ENCODE measurements at places on chromosomes 4 and X. TPM values are rescaled to one million over a fixed set of nuclear protein-coding genes. Genes with fewer than 3 reads are reported as not detected.

The NIPAL1 gene
- 0.74 TPM for polyA plus RNA-seq

The RNF4 gene
- polyA plus RNA-seq: 89.8 TPM

DNA sequence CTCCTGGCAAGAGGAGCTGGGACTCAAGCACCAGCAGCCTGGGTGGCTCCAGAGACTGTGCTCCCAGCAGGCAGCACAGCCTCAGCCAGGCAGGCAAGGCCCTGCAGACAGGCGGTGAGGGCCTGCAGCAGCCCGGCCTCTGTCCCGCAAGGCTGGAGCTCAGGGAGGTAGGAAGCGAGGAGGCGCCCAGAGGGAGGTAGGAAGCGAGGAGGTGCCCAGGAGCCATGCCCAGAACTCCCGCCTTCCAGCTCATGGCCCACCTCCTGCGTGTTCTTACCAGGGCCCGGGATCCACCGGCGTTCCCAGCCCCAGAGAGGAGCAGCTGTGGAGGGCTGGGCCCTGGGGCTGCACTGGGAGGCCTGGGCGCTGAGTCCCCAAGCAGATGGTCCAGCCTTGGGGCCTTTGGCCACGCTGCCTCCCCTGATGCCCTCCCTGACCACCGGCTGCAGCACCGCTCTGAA lies 133.1 kb downstream of the HMX1 start:
- DNase-seq: no peak

DNA sequence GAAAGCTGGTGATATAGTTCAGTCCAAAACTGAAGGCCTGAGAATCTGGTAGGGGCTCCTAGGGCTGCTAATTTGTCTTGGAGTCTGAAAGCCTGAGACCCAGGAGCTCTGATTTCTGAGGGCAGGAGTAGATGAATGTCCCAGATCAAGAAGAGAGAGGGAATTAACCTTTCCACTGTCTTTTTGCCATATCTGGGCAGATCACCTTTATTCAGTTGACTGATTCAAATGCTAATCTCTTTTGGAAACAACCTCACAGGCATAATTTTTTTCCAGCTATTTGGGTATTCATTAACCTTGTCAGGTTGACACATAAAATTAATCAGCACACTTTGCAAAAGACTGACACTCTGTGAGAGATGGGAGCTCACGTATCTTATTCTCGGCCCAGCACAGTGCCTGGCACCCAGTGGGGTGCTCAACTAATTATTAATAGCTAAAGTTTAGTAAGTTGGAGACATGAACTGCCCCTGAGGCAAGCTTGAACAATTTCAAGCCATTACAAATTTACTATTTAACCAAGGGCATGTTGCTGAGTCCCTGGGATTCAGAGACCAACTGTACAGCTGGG lies 114.3 kb downstream of the CPEB2 start:
- no peak for DNase-seq

DNA sequence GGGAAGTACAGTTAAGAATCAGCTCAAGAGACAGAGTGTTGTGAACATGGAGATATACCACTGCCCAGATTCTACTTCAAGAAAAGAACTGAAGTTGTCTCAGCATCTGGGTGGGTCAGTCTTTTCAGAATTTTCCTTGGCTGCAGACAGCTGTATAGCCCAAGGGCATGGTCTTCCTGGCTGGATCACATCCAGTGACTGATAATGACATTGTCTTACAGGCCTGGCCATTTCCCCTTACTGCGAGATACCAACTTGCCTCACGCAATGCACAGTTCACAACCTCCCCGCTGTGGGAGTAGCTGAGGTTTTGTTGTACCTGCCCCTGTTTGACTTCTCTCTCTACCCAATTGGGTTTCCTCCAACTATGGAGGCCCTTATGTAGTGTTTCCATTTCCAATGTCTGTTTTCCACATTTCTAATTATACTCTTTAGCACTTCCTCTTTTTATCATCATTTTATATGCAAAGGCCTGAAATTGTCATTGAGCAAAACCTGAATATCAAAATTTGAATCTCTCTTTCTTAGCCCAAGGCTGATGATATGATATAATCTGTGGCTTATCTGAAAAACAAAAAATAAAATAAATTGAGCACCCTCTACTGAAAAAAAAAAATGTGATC lies 209.1 kb downstream of the NAF1 start:
- no peak for DNase-seq

The AFM gene
- not detected for polyA plus RNA-seq

The BCOR gene
- 2.5 TPM for polyA plus RNA-seq

DNA sequence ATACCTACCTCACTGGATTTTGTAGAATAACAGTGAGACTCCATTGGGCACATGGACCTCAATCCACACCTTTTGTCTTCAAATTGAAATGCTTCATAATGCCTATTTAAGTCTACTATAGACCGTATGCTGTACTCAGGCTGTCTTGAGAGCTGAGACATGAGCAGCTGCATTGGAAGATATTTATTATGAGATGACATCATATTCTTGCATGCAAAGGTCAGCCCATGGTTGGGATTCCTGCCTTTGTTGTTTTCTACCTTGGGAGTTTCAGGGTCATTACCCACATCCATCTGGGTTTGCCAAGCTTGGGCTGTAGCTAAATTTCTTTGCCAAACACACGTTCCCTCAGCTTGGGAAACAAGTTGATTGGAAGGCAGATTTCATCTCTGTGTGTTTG lies 33.2 kb upstream of the MAMLD1 start:
- no peak for DNase-seq

- no peak for DNase-seq
Measured at GRCh38 chr4:26217481-26217880, 103.3 kb upstream of the RBPJ start.

- no peak for DNase-seq
Measured at GRCh38 chrX:21373637-21374162, 518 bp upstream of the CNKSR2 start.

- DNase-seq: no peak
Measured at GRCh38 chrX:31353095-31353494, 281.3 kb upstream of the FTHL17 start.

DNA sequence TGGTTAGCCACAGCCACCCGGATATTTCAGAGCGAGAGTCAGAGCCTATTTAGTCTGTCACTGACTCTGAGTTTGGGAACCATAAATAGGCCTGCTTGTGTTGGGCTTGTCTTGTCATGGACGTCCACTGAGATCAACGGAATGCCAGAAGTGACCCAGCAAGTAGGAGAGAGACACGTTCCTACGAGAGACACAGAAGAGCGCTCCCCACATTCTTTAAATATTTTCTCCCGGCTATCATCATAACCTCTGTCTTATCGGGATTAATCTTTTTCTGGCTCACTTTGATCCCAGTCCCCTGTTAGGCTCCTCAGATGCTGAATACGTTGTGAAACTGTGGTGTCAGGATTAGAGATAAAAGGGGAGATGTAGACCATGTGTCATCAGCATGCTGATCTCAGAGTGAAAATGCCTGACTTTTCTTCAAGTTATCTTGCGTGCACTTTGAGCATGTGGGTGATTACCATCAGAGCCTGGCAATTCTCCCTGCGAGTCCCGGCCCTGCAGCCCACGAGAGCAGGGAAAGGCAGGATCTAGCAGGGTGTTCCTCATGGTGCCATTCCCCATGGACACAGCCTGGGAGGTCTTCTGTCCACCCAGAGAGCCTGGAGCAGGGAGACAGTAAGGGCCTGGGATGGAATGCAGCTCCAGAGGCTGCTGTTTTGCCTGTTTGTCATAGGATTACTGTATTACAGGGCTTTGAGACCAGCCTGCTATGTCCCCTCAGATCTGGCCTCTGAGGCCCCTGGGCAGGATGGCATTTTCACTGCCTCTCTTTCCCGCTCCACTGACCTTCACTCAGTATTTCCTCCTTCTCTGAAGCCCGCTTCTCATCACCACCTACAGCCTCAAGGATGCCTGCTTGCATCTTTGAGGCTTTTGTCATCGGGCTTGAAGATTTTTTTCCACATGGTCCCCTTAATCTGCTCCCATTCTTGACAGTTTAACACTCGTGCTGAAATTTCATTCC lies 2.8 kb upstream of the TENM3 start:
- DNase-seq: no peak

DNA sequence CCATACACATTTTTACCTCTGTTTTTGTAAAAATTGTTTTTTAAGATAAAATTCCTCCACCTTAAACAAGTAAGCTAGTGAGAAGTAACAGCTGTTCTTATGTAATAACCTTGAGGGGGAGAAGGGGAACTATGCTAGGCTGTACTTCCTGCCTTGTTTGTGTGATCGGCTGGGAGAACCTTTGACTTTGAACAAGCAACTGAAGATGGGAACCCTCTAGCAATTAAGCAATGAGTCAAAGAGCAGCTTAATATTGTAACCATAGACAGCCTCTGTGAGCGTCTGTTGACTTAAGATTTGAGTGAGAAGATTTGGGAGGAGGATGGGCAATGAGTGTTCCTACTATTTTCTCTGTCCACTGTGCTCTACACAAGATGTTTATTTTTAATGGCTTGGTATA lies 135.1 kb downstream of the SCLT1 start:
- DNase-seq: no peak

- DNase-seq: no peak
Measured at GRCh38 chrX:13440176-13440575, 120.3 kb upstream of the ATXN3L start.

The CPZ gene
- not detected for polyA plus RNA-seq

The CXXC4 gene
- not detected for polyA plus RNA-seq

The SPANXD gene
- polyA plus RNA-seq: not detected

GRCh38 chr4:64584981-64585557 lies 175.8 kb upstream of the TECRL start:
- no peak for DNase-seq

The CYSLTR1 gene
- polyA plus RNA-seq: 5.4 TPM

DNA sequence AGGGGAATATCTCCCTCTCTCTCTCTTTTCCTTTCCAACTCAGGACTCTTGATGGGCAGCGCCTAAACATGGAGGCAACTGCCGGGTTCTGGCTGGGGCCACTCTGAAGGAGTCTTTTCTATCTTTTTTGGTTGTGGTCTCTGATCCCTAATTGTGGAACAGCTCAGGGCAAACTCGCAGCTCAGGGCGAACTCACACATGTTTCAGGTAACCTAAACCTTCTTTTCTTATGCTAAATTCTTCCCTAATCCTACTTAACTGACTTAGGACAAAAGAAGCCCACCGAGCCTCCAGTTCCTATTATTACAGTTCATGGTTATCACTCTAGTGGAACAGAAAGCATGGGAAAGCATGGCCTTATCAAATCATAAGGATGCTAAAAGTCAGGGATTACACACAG lies 21.3 kb downstream of the ETDA start:
- no peak for DNase-seq

The PAGE2B gene
- not detected for polyA plus RNA-seq

- DNase-seq: no peak
Measured at GRCh38 chrX:41591906-41592305, 96.9 kb upstream of the GPR34 start.

The PPP4R3C gene
- polyA plus RNA-seq: not detected

The SSX2B gene
- polyA plus RNA-seq: not detected

GRCh38 chr4:101600287-101600686 lies 190.2 kb upstream of the BANK1 start:
- DNase-seq: no peak

GRCh38 chr4:38365748-38366310 lies 298.2 kb upstream of the KLF3 start:
- DNase-seq: no peak

DNA sequence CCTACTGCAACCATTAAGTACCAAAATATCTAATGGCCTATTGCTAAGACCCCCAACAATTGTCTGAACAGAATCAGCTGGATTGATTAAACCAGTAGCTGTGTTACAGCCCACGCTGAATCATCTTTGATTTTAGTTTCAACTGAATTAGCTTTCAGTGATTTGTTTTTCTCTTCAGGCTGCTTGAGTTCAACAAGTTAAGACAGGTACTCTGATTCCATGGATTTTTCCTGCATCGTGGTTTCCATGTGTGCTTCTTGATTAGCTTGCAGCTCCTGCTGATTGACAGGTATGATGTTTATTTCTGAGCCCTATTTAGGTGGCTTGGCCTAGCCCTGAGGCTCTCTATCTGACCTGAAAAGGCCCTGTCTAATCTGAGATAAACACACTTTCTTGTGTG lies 91.3 kb downstream of the GUCY2F start:
- DNase-seq: no peak

- DNase-seq: no peak
Measured at GRCh38 chrX:109389917-109390316, 92.0 kb downstream of the GUCY2F start.

DNA sequence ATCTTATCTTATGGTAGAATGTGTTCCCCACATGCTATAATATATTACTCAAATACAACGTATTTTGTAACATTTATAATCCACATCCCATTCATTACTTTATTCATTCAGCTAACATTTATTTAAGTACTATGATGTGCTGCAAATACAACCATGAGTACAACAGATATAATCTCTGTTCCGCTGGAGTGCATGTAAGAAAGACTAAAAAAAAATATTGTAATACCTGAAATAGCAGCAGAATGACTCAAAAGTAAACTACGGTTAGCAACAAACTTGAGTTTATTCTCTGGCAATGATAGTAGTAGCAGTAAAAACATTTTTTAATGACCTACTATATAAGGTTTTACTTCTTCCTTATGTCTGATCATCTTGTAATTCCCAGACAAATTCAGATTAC lies 1776.3 kb downstream of the STIM2 start:
- no peak for DNase-seq

The CC2D2A gene
- 0.64 TPM for polyA plus RNA-seq

DNA sequence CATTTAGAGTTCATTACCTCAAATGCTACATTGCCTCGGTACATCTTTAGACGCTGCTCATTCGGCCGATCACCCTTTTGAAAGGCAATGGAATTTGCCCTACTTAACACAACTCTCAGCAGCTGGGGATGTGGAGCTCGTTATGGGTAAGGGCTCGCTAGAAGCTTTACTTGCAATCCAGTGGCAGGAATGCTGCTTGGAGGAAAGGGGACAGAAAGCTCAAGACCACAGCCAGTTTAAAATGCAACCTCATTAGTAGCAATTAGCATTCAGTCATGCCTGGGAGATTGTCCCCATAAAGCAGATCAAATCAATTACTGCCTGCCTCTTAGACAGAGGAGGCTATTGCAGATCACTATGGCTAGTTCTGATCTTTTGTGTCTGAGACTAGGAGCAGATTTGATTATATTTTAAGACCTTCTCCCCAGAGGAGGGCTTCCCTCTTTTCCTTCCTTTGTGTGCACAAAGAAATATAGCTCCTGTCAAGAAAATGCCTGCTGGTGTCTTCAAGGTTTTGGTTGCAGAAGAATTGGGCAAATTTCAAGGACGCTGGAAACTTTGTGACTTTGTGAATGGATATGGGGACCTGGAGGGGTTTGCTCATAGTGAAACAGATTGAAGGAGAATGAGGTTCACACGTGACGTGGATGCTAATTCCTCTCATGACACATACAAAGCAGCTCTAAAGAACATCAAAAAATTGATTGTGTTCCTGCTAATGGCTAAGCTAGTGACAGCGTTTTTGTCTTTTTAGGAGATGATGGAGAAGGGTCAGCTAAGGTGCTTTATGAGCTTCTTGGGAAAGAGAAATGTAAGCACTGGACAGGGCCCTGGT lies 237.5 kb upstream of the GLRA2 start:
- DNase-seq: no peak

GRCh38 chrX:153499341-153499740 lies 4.6 kb downstream of the BGN start:
- no peak for DNase-seq

Measured in CD4-positive, CD25-positive, alpha-beta regulatory T cell (primary cell).